ENCODE measurements at places on chromosomes 12 and 14. TPM values are rescaled to one million over a fixed set of nuclear protein-coding genes. Genes with fewer than 3 reads are reported as not detected.

- H3K27me3 ChIP-seq, result no peaks in the 10 kb centered on the region
- H3K4me1 ChIP-seq, result no peaks in the 10 kb centered on the region
- H3K4me3 ChIP-seq, result no peak overlapping the region
- no peak overlapping the region for H3K27ac ChIP-seq
- no peak for DNase-seq
Measured at GRCh38 chr14:99325016-99325415, 53.0 kb upstream of the BCL11B start.

DNA sequence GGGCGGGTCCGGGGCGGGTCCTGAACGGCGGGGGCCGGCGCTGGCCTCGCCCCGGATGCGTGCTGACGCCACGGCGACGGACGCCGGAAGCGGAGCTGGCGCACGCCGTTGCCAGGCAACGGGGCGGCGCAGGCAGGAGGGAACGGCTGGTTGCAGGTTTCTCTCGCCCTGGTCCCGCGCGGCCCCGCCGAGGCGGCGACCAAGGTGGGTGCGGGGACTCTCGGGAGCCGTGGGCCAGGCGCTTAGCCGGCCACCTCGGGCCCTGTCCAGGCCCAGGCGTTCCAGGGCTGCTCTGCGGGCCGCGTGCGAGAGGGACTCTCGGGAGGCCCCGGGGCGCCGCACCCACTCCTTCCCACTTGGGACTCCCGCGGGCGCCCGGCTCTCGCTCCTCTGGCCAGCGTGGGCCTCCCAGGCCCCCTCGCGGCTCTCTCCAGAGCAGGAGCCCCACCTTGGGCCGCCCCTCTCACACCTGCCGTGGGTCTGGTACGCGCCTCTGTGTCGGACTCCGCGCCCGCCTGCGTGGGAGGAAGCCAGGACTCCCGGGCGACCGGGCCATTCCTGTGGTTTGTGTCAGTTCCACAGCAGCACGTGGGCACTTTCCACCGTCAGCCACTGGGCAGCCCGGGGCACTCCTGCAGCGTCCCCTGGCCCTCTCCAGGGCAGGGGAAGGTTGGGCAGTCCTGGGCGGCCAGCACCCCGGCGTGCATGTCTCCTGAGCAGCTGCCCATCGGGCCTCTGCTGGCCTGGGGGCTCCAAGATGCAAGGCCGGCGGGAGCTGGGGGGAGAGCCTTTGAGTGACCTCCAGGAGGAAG lies at the start of gene CLBA1:
TSS of gene CLBA1 (plus strand) at position 114 of the 812 bp plus-strand sequence. CDS start at position 758, 644 bp downstream.
- peak within 1 kb of the TSS; percentile 44 for H3K27ac ChIP-seq
- peaks cover 5% of the 10 kb centered on the region for H3K4me1 ChIP-seq
- H3K36me3 ChIP-seq, result no peaks in the 10 kb centered on the region
- DNase-seq, result peak; percentile 81
- H3K27me3 ChIP-seq, result no peaks in the 10 kb centered on the region
- peak within 1 kb of the TSS; percentile 65 for H3K4me3 ChIP-seq

DNA sequence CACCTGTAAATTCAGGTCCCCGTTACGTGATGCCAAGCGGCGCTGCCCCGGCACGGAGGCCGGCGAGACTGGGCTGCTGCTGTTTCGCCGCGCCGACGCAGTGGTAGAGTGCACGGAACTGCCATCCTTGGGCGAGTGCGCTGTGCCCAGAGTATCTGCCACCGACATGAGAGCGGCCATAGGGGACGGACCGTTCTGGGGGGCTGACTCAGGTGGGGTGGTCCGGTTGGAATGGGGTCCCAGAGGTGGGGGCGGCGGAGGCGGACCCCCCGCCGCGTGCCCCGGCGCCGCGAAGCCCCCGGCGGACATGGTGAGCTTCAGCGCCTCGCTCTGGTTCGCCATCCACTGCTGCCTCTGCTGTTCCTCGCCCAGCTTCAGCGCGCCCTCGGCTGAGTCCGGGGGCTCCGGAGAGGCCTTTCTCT lies 2.8 kb downstream of the IRF2BPL start:
- H3K4me3 ChIP-seq, result peak overlapping the region; percentile 60
- H3K27me3 ChIP-seq, result no peaks in the 10 kb centered on the region
- DNase-seq, result no peak
- peaks cover 26% of the 10 kb centered on the region for H3K36me3 ChIP-seq

DNA sequence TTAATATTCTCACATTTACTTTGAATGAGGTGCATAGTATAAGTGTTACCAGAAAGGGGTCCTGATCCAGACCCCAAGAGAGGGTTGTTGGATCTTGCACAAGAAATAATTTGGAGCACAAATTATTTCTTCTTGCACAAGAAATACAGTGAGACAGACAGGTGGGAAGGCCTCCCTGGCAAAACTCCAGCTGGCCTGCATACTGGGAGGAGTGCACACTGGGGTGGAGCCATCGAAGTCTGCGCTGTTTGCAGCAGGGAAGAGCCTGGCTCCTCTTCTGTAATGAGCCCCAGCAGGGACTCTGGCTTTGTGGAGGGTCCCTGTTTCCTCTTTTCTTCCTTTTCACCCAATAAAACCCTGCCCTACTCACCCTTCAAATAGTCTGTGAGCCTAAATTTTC lies 141.6 kb downstream of the GLT1D1 start:
- no peak for DNase-seq
- H3K4me3 ChIP-seq, result no peak overlapping the region
- H3K27ac ChIP-seq, result no peak overlapping the region
- peaks cover 6% of the 10 kb centered on the region for H3K27me3 ChIP-seq

Gene PXMP2
- total RNA-seq, result 11.3 TPM

Gene TCTN2
- 3.5 TPM for total RNA-seq

Gene CPM
- total RNA-seq, result 50.5 TPM

- no peaks in the 10 kb centered on the region for H3K4me1 ChIP-seq
- H3K27me3 ChIP-seq, result peaks cover 51% of the 10 kb centered on the region
- H3K36me3 ChIP-seq, result no peaks in the 10 kb centered on the region
Measured at GRCh38 chr14:69879175-69880043, at the start of gene SMOC1. TSS of gene SMOC1 (plus strand) at chr14:69879416. CDS start at chr14:69879679, 263 bp downstream.

DNA sequence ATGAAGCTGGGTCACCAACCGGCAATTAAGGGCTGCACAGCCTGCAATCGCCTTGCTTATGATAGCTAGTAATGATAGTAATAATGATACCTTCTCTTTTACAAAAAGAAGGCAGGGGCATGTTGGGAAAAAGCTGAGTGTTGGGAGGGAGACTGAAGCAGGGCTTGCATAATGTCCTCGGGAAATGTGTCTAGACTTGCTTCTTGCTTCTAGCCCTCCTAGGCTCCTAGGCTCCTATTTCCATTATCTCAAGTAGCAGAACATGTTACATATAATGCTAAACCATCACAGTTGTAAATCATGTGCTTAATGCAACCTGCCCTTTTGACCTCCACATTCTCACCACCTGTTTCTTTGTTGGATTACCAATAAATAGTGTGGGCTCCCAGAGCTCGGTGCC lies 18.7 kb downstream of the RERGL start:
- H3K27me3 ChIP-seq, result no peaks in the 10 kb centered on the region
- no peaks in the 10 kb centered on the region for H3K4me1 ChIP-seq
- H3K4me3 ChIP-seq, result no peak overlapping the region

DNA sequence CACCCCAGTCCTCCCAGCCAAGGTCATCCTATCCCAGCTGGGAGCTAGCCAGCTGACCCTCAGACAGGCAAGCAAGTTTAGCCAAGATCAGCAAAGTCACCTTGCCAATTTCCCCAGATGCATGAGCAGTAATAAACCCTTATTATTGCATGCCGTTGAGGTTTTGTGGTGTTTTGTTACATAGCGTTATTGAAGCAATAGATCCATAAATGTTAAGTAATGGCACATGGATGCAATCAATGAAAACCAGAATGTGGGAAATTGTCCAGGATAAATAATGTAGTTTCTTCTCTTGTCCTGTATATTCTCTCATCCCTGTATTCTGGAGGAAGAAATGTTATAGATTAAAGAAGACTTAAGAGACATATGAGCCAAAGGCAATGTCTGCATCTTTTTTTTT lies 18.0 kb upstream of the TMEM260 start:
- no peak for DNase-seq
- no peaks in the 10 kb centered on the region for H3K4me1 ChIP-seq

GRCh38 chr12:88579601-88580050 lies 645 bp downstream of the KITLG start:
- H3K4me3 ChIP-seq, result peak overlapping the region; percentile 36
- H3K4me1 ChIP-seq, result peaks cover 8% of the 10 kb centered on the region
- no peak overlapping the region for H3K27ac ChIP-seq
- H3K36me3 ChIP-seq, result no peaks in the 10 kb centered on the region
- peaks cover 31% of the 10 kb centered on the region for H3K27me3 ChIP-seq

Gene PNN
- 100 TPM for total RNA-seq

GRCh38 chr14:24149302-24149969 lies 2.1 kb downstream of the RNF31 start:
- H3K4me3 ChIP-seq, result peak overlapping the region; percentile 40
- H3K4me1 ChIP-seq, result peaks cover 36% of the 10 kb centered on the region
- no peak for DNase-seq
- peaks cover 51% of the 10 kb centered on the region for H3K36me3 ChIP-seq

- H3K36me3 ChIP-seq, result no peaks in the 10 kb centered on the region
- H3K27me3 ChIP-seq, result no peaks in the 10 kb centered on the region
- H3K4me1 ChIP-seq, result no peaks in the 10 kb centered on the region
Measured at GRCh38 chr12:24414480-24414879, 465.0 kb upstream of the SOX5 start.

- no peak overlapping the region for H3K27ac ChIP-seq
- no peaks in the 10 kb centered on the region for H3K27me3 ChIP-seq
- DNase-seq, result no peak
- peaks cover 1% of the 10 kb centered on the region for H3K36me3 ChIP-seq
- H3K4me3 ChIP-seq, result no peak overlapping the region
Measured at GRCh38 chr14:103801459-103801858, 45.9 kb downstream of the PPP1R13B start.

- no peak overlapping the region for H3K4me3 ChIP-seq
- no peaks in the 10 kb centered on the region for H3K4me1 ChIP-seq
- DNase-seq, result no peak
- H3K36me3 ChIP-seq, result no peaks in the 10 kb centered on the region
- H3K27ac ChIP-seq, result no peak overlapping the region
Measured at GRCh38 chr14:50551877-50552276, 8.1 kb upstream of the ATL1 start.

DNA sequence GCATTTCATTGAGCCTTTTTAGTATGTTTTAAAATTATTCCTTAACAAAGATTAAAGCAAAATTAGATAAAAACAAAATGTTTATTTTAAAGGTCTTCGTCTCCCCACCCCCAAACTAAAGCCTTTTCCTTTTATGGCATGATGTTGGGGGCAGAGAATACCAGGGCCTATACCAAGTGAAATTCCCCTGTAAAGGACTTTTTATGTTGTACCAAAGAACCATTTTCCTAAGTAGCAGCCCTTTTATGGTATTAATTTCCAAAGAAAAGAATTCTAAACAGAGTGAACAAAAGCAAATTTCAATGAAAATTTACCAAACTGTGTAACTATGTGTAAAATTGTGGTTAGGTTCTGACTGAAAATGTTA lies 71.9 kb upstream of the GNPNAT1 start:
- no peaks in the 10 kb centered on the region for H3K36me3 ChIP-seq
- no peak for DNase-seq
- H3K27ac ChIP-seq, result no peak overlapping the region
- H3K4me1 ChIP-seq, result no peaks in the 10 kb centered on the region
- H3K4me3 ChIP-seq, result no peak overlapping the region
- H3K27me3 ChIP-seq, result no peaks in the 10 kb centered on the region

- H3K27ac ChIP-seq, result no peak overlapping the region
- no peaks in the 10 kb centered on the region for H3K27me3 ChIP-seq
- H3K4me3 ChIP-seq, result no peak overlapping the region
- H3K36me3 ChIP-seq, result no peaks in the 10 kb centered on the region
- no peak for DNase-seq
Measured at GRCh38 chr14:96632363-96632758, 130.2 kb downstream of the PAPOLA start.

- no peak overlapping the region for H3K27ac ChIP-seq
- H3K4me1 ChIP-seq, result peaks cover 71% of the 10 kb centered on the region
- no peak for DNase-seq
- H3K27me3 ChIP-seq, result no peaks in the 10 kb centered on the region
- H3K4me3 ChIP-seq, result no peak overlapping the region
Measured at GRCh38 chr14:50528000-50528399, 4.4 kb downstream of the MAP4K5 start.

DNA sequence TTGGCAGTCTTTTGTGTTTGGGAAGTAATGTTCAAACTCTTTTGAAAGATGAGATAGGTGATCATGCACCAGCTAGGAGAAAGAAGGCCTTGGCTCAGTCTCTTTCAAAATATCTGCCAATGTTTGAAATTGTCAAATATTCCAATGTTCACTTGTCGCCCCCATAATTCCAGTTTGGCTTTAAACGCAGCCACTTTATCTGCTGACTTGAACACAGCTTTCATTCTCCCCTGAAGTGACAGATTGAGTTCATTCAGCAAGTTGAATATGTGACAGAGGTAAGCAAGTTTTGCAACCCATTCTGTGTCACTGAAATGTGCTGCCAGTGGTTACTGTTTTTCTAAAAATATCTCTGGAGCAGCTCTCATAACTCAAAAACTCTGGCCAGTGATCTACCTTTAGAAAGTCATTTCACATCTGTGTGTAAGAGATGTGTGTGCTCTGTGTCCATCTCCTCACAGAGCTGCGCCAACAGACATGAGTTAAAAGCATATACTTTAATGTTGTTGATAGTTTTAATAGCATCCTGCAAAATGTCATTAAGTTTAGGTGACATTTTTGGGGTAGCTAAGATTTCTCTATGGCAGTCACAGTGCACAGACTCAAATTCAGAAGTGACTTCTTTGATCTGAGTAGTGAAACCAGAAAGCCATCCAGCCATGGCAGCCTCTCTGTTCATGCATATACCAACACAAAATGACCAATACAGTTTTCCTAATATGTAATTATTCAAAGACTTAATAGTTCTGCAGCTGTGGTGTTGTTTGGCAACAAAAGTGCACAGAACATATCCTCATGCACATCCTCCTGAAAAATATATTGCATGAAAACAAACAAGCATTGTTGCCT lies 614.3 kb upstream of the MIS18BP1 start:
- no peaks in the 10 kb centered on the region for H3K27me3 ChIP-seq
- no peaks in the 10 kb centered on the region for H3K4me1 ChIP-seq
- no peak overlapping the region for H3K4me3 ChIP-seq
- no peaks in the 10 kb centered on the region for H3K36me3 ChIP-seq
- no peak for DNase-seq
- no peak overlapping the region for H3K27ac ChIP-seq

- no peak overlapping the region for H3K4me3 ChIP-seq
- no peaks in the 10 kb centered on the region for H3K36me3 ChIP-seq
- no peaks in the 10 kb centered on the region for H3K4me1 ChIP-seq
- no peak for DNase-seq
- H3K27ac ChIP-seq, result no peak overlapping the region
- peaks cover 5% of the 10 kb centered on the region for H3K27me3 ChIP-seq
Measured at GRCh38 chr12:118459110-118459509, 82.8 kb downstream of the SUDS3 start.

DNA sequence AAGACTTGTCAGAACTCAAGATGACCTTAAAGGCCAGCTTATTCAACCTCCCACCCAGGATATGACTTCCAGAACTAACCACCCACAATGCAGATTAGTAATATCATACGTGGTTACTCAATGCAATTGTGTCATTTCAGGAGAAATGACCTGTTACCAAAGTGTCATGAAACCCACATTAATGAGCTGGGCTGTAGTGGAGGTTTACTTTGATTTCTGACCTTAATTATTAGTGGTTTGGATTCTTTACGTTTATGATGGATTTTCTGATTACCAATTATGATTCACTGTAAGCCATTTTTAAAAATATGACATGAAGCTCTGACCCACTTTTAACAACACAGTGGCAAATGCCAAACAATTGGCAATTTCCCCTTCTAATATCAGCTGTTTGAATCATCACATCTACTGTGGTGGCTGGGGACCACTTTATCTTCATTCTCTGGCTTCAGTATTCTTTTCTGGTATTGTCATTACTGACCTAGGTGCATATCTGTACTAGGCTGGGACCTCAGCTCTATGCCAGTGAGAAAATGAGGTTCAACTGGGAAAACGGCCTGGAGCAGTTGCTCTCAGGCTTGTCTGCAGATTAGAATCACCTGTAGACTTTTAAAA lies 223.3 kb downstream of the RGS6 start:
- no peak overlapping the region for H3K4me3 ChIP-seq
- no peak for DNase-seq
- H3K27ac ChIP-seq, result no peak overlapping the region
- H3K27me3 ChIP-seq, result peaks cover 3% of the 10 kb centered on the region
- H3K36me3 ChIP-seq, result no peaks in the 10 kb centered on the region

Measured in activated naive CD4-positive, alpha-beta T cell treated with anti-CD3 and anti-CD28 coated beads for 36 hours (primary cell).